NCI-H2227 treated with DMSO at 0.1 percent for 48 hours (cell line): ENCODE measurements at places on chromosomes 1 and 21.

- no peak for DNase-seq
Observed at GRCh38 chr1:226942392-226942791, 2.3 kb downstream of the COQ8A start.

GRCh38 chr1:228065543-228066347 is 16.8 kb upstream of the ARF1 start:
- DNase-seq: no peak

DNA sequence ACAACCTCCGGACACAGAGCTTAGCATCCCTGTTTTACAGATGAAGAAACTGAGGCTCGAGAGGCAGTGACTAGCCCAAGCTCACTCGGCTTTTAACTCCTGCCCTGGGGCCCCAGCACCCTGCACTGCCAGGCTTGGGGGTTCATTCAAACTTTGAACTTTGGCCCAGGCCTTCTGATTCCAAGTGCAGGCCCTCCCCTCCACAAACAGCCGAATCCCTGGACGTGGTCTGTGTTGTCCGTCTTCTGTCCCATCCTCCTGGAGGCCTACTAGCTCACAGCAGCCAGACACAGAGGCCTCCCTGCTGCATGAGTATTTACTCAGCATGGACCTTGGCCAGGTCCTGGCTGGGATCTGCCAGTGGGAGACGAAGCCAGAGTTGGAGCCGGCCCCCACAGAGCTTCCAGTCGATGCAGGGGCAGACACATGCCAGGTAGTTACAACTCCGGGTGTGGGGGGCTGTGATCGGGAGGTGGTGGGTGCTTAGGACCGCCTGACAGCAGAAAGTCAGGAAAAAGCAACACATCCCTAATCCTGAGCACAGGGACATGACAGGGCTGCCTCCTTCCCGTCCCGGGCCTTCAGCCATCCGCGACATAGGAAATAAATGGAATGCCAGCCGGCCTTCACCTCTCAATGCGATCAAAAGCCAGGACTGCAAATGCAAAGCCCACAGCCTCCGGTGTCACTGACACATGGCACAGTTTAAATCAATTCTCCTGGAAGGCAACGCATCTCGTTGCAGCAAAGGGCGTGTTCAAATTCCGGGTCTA is 7.4 kb downstream of the IFFO2 start:
- no peak for DNase-seq

GRCh38 chr1:147618077-147618569 is 52.2 kb downstream of the ACP6 start:
- no peak for DNase-seq

DNA sequence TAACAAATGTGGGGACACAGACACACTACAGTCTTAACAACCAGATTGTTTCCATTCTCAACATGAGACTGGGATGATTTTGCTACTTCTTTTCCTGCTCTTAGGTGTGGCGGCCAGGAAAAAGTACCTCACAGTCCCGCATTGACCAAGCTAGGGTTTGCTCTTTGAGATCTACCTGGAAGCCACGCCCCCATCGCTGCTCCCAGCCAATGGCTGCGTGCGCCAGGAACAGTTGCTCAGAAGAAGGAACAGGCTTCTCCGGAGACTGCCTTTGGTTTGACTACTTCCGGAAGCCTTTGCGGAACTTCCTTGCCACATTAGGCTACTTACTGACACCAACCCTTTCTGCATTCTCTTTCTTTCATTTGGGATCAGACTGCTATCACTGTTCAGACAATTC is 44.2 kb upstream of the PLD5 start:
- no peak for DNase-seq

- no peak for DNase-seq
Observed at GRCh38 chr1:208174731-208175507, 69.3 kb downstream of the PLXNA2 start.

- no peak for DNase-seq
Observed at GRCh38 chr1:17207540-17207939, 2.6 kb downstream of the PADI1 start.

DNA sequence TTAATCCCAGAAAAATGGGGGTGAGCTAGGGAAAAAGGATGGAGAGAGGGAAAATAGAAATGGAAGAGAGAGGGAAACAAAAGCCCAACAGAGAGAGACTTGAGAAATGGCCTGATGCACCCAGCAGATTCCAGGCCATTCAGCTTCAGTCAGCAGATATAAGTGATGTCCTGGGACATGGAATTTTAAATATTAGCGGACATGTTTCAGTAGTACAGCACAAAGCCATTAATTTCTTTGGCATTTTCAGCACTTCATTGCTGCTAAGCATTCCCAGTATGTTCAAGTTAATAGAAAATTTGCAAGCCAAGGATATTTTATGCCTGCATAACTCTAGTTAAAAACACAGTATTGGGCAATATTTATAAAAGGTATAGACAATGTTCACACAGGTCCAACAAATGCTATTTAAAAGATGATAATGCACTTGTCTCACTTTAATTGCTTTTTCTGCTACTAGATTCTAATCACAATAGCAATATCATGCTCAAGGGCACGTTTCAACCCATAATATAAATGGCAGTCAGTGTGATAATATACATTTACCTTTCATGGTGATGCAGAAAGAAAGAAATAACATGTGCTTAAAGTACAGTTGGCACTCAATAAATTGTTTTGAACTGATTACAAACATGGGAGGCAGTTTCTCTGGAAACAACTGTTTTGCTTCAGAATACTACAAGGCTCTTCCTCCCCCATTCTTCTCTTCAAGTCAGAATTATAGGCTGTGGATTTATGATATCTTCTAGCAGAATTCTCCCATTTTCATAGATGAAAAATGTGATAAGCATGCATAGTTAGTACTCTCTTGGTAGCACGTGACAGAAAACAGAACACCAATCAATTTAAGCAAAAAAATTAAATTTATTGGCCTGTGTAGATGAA is 108.1 kb upstream of the MAGI3 start:
- no peak for DNase-seq

- DNase-seq: no peak
Observed at GRCh38 chr1:176217461-176218099, 10.5 kb upstream of the COP1 start.

GRCh38 chr1:168260393-168260792 is 20.3 kb upstream of the TBX19 start:
- no peak for DNase-seq

GRCh38 chr1:49363628-49364027 is 586.9 kb upstream of the BEND5 start:
- DNase-seq: no peak

DNA sequence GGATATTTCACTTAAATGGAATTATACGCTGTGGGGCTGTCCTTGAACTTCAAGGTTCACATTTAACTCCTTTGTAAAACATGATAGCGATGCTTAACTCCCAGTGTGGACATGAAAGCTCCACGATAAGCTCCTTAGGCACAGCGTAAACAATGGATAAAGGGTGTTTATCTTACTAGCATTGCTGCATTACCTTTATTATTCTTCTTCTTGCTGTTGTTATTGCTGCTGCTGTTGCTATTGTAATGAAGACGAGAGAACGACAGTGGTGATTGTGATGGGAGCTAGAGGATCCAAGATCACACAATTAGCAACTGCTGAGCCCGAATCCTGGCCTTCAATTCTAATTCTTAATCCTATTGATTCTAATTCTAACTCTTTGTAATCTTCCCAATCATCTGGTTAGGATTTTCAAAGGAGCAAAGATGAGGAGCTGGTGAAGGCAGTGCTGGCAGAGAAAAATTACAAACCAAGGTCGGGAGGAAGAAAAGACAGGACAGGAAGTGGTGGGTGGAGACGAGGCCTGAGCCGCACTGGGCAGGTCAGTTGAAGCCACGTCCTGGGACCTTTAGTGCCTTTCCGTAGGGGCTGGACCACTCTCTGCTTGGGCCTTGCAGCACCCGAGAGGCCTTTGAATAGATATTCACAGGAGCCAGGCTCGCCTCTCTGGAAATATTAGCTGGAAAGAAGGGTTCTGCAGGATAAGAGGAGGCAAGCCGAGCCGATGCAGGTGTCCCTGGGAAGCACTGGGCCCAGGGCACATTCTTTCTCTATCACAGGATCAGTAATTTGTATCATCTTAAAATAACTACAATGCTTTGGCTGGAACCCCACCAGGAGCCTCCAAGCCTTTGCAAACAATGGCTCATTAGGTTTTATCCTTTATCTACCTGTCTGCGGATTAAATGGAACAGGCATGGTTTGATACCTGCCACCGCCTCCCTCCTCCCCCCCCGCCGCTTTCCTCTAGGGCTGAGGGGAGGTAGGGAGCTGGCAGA is 571.6 kb downstream of the AJAP1 start:
- no peak for DNase-seq
